ENCODE measurements at places on chromosomes 13 and 19.

- no peak for DNase-seq
These were observed 239.7 kb downstream of the MTUS2 start for GRCh38 chr13:29059800-29060199.

DNA sequence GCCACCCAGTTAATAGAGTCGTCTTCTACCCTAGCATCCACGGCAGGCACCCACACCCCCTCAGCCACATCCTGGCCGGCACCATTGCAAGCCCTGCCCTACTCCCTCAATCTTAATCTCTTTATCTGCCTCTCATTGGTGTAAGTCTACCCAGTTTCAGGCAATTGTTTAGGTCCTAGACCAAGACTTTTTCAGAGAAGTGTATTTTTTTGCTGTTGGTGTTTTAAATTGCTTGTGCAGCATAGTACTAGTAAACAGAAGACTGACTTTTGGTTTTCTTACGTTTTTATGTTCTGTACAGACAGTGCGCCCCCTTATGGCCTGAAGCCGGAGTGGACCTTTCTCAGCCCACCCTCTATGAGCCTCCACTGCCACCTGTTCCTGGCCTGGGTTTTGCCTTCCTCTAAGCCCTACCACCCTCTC lies 2.3 kb upstream of the LCP1 start:
- DNase-seq: peak; percentile 35

- DNase-seq: no peak
These were observed 43.2 kb downstream of the MLLT1 start for GRCh38 chr19:6236310-6237291.

GRCh38 chr13:43935878-43936277 lies 56.2 kb downstream of the LACC1 start:
- no peak for DNase-seq

- DNase-seq: no peak
These were observed 12.8 kb upstream of the DHRS12 start for GRCh38 chr13:51816604-51817249.

GRCh38 chr19:29815231-29815630 lies 3.4 kb downstream of the CCNE1 start:
- DNase-seq: no peak

DNA sequence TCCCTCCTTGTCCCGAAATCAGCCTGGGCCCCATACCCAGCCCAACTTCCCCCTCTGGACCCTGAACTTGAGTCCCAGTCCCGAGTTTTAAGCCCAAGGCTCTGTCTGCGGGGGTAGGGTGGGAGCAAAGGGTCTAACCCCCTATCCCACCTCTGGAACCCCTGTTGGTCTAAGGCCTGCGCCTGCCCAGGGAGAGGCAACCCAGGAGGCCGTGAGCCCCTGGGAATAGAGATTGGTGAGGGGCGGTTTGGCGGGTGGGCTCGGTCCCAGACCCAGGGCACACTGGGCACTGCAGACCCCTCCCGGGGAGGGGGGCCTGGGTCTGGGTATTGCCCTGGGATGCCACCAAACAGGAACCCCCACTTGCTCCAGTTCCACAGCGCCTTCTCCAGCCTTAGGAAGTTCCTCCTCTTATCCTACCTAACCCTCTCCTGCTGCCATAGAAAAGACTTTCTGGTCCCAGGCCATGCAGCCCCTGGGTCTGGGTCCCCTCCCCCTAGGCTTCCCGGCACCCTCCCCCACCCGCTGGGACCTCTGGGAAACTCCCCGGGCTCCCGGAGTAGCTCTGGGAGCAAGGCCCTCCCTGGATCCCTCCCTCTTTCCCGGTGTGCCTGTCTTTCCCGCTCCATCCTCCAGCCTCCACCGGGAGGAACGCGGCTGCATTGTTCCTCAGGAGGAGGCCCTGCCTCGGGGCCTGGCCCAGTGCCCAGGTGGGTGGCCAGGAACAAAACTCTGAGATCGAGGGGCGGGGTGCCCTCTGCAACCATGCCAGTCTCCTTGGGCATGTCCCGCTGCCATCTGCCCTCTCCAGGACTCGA lies 33.6 kb upstream of the NANOS3 start:
- peak; percentile 95 for DNase-seq

GRCh38 chr13:74129500-74130191 lies 4.6 kb downstream of the KLF12 start:
- DNase-seq: no peak

DNA sequence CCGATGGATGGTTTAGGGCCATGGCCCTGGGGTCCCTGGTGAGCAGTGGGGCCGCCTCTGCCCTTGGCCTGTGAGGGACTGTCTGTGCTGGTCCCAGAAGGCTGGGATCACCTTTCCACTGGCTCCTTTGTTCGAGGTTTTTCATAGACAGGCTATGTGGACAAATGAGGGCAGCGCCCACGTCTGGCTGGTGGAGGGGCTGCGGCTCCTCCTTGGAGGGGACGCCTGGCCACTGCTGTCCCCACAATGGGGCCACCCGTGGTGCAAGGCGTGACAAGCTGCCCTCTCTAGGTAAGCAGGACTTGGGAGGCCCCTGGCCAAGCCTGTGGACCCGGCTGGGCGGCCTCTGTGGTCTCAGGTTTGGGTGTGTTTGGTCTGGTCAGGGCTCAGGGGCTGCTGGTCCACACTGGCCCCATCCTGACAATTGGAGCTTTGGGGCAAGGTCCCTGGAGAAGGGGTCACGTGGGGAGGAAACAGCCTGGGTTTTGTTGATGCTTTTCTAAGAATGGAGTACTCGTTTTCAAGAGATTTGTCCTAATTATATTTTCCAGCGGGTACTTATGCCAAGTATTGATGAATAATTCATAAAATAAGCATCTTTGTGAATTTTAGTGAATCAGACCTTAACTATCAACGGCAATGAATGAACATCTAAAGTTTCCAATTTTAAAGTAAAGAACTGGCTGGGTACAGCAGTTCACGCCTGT lies 33.3 kb downstream of the MCF2L start:
- DNase-seq: no peak

- DNase-seq: no peak
These were observed 6.8 kb upstream of the GTF2F2 start for GRCh38 chr13:45113233-45114224.

GRCh38 chr19:2041683-2042484 lies 9.2 kb downstream of the MKNK2 start:
- no peak for DNase-seq

- peak; percentile 92 for DNase-seq
These were observed 22.2 kb upstream of the ERVV-1 start for GRCh38 chr19:52991484-52991883.

DNA sequence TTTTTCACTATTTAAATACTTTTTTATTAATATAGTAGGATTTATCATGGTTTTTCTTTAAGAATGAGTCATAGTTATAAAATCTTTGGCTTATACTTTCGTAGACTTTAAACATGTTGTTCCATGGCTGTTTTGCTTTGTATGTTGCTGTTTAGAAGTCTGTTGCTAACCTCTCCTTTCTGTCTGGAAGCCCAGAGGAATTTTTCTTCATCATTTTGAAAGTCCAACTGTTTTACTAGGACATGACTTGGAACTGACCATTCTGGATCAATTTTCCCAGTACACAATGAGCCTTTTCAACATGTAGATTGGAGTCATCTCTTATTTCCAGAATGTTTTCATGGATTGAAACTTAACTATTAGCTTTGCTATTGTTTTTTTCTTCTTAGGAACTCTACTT lies 7.9 kb downstream of the CAB39L start:
- DNase-seq: no peak

- DNase-seq: peak; percentile 43
These were observed 1.3 kb upstream of the ZIC2 start for GRCh38 chr13:99980201-99980823.

DNA sequence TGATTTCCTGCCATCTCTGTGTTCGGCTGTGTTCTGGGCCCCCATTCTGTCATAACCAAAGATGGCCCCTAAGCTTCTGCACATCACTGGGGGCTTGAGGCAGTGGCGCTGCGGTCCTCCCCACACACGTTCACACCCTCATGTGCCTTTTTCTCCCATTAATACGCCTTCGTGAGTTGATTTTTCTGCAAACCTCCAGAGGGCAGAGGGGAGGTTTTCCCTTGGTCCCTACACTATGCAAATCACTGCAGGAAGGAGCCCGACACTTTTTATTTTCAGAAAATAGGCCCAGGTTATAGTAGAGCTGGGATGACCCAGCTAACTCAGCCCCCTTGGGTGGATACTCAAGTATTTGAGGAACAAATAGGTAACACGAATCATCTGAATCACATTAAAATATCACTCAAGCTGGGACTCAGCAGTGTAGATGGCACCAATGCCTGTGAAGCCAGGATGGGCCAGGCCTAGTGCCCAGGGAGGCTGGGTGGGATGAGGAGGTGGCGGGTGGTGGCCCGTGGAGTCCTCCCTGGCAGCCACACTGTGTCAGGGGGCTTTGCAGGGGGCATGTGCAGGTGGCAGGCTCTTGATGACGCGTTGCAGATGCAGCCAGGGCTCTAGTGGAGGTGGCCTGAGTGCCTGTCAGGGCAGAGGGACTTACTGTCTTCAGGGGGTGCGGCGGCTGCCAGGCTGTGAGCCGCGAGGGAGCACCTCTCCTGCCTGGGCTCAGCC lies 234.3 kb downstream of the TEX29 start:
- DNase-seq: no peak

- peak; percentile 19 for DNase-seq
These were observed 17.7 kb downstream of the GPC6 start for GRCh38 chr13:93244141-93244917.

- no peak for DNase-seq
These were observed 355.1 kb downstream of the LIG4 start for GRCh38 chr13:107860284-107860683.

DNA sequence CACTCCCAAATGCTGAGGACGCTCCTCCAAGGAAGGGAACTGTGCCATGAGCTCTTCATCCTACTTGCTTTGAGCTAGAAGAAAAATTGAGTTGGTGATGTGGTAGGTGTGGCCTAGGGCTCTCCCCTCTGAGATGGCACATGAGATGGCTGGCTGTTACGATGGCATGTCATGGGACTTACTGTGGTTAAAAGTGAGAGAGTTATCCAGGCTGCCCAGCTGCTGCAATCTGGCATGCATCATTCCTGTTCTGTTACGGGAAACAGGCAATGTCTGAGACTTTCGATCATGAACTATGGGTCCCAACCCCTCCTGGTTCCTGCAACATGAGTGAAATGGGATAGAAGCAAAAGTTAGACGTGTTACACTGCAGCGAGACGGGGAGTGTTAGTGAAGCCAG lies 93.3 kb upstream of the SLC15A1 start:
- DNase-seq: no peak

DNA sequence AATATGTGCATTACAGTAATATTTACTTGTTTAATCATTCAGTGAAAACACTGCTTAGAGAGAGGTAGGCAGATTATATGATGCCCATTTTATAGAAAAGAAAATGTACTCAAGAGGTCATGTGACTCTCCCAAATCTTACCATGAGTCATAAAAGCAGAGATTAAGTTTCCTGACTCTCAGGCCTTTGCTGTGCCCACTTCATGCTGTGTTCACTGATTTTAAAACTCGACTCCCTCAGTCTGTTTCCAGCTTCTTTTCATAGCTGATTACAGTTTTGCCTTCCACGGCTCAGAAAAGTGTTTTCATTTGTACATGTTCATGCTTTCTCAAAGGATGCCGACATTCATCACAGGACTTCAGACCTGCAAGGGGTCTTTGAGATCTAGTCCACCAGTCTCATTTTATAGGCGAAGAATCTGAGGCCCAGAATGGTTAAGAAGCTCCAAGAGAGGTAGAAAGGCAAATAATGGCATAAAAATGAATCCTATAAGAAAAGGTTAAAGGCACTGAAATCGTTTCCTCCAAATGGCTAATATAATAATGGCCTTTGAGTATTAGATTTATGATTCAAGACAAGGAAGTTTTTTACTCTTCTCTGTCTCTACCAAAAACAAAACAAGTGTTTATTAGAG lies 9.0 kb upstream of the IPO5 start:
- DNase-seq: peak; percentile 36

- no peak for DNase-seq
These were observed 151.1 kb downstream of the KATNAL1 start for GRCh38 chr13:30156270-30156669.

GRCh38 chr19:18843960-18844359 lies 12.2 kb downstream of the UPF1 start:
- DNase-seq: no peak

GRCh38 chr19:43619262-43620060 lies at the start of gene ZNF428:
Gene ZNF428, minus strand, starts transcription at chr19:43619629. Its CDS starts 5,325 bp downstream, at chr19:43614304.
- peak; percentile 84 for DNase-seq

- no peak for DNase-seq
These were observed 252.6 kb downstream of the RAP2A start for GRCh38 chr13:97686594-97686993.

DNA sequence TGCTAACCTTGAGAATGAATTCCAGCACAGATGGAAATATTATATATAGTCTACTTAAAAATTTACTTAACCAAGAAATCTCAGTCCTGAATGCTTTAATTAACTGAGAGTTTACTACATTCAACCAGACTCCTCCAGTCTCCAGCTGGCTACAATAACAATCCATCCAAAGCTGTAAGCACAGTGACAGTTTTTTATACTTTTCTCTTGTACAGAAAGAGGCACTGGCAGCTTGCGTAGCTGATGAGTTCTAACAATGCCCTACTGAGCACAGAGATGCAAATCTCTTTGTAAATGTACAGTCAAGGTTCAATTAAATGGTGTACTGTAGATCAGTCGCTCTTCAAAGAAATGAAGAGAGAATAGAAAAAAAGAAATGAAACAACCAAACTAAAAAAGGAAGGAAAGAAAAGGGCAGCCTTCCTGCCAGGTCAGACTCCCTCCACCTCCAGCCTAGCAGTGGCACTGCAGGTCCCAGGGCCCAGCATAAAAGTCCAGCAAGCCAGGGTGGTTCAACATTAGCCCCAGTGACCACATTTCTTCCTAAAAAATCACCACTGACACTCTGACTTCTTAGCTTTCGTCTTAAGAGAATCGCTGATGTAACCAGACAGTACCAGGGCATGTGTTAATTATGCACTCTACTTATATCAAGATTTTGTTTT lies 88.4 kb downstream of the SACS start:
- DNase-seq: no peak

DNA sequence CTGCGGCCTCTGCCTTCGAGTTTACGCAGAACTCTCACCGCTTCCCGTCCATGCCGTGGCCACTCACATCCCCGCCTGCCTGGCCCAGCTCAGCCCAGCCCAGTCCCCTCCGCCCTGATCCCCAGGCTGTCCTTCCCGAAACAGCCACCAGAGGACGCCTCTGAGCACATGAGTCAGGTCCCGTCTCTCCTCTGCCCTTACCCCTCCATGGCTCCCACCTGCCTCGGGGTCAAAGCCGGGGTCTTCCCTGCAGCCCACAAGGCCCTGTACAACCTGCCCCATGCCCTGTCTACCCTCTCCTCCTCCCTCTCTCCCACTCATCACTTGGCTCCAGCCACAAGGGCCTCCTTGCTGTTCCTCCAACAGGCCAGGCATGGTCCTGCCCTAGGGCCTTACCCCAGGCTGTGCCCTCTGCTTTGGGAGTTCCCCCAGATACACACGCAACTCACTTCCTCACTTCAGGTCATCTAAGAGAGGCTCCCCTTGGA lies 8.1 kb upstream of the SEMA6B start:
- no peak for DNase-seq

- no peak for DNase-seq
These were observed 255.8 kb upstream of the DACH1 start for GRCh38 chr13:72122661-72123255.

- DNase-seq: no peak
These were observed 5.1 kb downstream of the KLK3 start for GRCh38 chr19:50859849-50860248.
